Muscle of leg (tissue), 16 donors: ENCODE measurements at places on chromosomes 2 and 18. TPM values are rescaled to one million over a fixed set of nuclear protein-coding genes. Genes with fewer than 3 reads are reported as not detected.

The LIMS4 gene
- polyA plus RNA-seq, result 4.5 TPM

DNA sequence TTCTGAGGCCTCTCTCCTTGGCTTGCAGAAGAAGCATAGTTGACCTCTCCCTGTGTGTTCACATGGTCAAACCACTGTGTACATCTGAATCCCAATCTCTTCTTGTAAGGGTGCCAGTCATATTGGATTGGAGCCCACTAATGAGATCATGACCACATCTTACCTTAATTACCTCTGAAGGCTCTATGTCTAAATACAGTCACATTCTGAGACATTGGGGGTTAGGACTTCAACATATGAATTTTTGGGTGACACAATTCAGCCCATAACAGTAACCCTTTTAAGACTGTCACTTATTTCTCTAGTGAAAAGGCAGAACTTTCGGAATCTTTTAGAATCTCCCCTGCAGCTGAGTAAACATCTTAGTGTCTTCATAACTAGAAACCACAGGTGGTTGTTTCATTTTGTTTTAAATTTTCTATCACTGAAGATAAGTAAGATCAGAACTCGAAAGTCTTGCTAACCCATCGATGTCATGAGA, 33.3 kb downstream of the BMP10 start:
- DNase-seq, result no peak

GRCh38 chr2:14903709-14904374, 271.3 kb downstream of the LRATD1 start:
- no peak for DNase-seq

DNA sequence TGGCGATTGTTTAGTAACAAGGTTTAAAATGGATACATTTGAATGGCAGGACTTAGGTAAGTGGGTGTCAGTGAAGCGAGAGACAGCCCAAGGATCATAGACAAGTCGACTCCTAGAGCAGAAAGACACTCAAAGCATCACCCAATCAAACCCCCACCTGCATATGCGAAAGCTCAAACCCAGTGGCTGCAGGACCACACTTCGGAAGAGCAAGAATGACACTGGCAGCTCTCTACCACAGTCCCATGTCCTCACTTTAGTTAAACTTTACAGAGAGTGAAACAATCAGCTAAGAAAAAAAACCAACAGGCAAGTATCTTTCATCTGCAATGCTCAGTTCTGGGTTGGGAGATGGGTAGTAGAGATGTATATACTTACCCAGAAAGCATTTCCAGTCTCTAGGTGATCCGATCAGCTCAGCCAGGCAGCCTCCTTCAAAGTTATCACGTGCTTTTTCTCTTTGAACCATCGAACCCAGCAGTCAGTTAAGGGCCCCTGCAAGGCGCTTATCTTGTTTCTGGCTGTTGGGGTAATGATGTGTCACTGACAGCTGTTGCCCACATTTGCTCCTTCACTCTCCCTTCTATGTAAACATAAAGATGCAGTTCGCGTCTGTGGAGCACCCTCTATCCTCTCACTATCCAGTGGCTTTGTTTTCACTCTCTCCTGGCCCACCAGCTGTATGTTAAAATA, 357.5 kb upstream of the ID2 start:
- DNase-seq, result no peak

The BOLL gene
- polyA plus RNA-seq, result 0.89 TPM

The THOC1 gene
- 49.5 TPM for polyA plus RNA-seq

GRCh38 chr2:67013821-67014220, 383.3 kb upstream of the ETAA1 start:
- DNase-seq, result no peak

The SLC8A1 gene
- 11.2 TPM for polyA plus RNA-seq

GRCh38 chr2:225122007-225122406, 79.7 kb upstream of the DOCK10 start:
- DNase-seq, result no peak
